ENCODE measurements at places on chromosomes 13 and 19.

- no peak for DNase-seq
Observed at GRCh38 chr19:41548954-41549688, 26.8 kb upstream of the CEACAM21 start.

- DNase-seq, result no peak
Observed at GRCh38 chr19:39982883-39983282, 11.9 kb downstream of the PSMC4 start.

DNA sequence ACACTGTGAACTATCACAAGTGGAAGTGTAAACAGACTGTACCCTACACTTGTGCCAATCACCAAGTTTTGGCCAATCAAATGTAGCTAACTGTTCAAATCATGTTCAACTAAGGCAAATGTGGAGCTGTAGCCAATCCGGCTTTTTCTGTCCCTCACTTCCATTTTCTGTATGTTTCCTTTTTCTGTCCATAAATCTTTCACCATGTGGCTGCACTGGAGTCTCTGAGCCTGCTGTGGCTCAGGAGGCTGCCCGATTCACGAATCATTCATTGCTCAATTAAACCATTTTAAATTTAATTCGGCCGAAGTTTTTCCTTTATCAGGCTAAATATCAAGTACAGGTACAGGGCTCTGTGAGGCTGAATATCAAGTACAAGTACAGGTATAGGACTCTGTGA is 216.5 kb downstream of the RFC3 start:
- DNase-seq, result no peak

- no peak for DNase-seq
Observed at GRCh38 chr13:48873081-48873480, 102.6 kb upstream of the FNDC3A start.

DNA sequence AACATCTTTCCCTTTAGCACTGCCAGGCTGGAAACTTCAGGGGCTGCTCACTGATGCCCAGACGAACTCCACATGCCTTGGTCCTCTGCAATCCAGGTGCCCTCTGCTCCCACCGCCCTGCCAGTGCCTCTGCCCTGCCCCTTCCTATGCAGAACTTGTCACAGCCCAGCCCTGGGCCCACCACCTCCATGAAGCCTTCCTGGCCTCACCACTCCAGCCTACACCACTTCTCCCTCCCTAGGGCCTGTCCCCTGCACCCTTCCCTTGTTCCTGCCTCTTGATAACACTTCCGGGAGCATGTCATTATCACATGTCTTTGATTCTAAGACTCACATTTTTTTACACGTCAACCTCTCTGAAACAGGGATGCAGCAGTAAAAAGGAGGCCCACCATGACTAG is 627.2 kb downstream of the UQCRFS1 start:
- no peak for DNase-seq

- DNase-seq, result no peak
Observed at GRCh38 chr19:21604951-21605476, 99.6 kb downstream of the ZNF429 start.

- no peak for DNase-seq
Observed at GRCh38 chr19:17973759-17974158, 6.9 kb downstream of the KCNN1 start.

GRCh38 chr19:28841531-28841930 is 371.4 kb downstream of the UQCRFS1 start:
- no peak for DNase-seq

DNA sequence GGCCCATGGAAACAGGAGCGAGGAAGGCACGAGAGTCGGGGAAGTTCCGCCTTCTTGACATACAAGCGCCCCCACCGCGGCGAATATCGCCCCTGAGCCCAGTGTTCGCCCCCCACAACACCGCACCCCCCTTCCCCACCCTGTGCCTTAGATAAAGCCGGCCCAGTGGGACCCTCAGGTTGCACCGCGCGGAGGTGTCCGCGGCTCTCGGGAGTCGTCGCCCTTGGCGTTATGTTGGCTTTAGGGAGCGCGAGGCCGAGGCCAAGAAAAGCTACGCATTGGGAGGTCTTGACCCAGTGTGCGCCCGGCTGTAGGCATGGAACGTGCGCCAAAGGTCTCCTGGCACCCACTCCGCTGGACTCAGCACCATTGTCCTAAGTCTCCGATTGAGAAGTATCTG is 603 bp upstream of the ZNF132 start:
- no peak for DNase-seq

GRCh38 chr13:112489199-112489598 is 98.8 kb downstream of the TUBGCP3 start:
- DNase-seq, result no peak

- no peak for DNase-seq
Observed at GRCh38 chr13:42970824-42971690, 21.0 kb downstream of the EPSTI1 start.

GRCh38 chr13:46149272-46150133 is 32.5 kb downstream of the LCP1 start:
- DNase-seq, result no peak

DNA sequence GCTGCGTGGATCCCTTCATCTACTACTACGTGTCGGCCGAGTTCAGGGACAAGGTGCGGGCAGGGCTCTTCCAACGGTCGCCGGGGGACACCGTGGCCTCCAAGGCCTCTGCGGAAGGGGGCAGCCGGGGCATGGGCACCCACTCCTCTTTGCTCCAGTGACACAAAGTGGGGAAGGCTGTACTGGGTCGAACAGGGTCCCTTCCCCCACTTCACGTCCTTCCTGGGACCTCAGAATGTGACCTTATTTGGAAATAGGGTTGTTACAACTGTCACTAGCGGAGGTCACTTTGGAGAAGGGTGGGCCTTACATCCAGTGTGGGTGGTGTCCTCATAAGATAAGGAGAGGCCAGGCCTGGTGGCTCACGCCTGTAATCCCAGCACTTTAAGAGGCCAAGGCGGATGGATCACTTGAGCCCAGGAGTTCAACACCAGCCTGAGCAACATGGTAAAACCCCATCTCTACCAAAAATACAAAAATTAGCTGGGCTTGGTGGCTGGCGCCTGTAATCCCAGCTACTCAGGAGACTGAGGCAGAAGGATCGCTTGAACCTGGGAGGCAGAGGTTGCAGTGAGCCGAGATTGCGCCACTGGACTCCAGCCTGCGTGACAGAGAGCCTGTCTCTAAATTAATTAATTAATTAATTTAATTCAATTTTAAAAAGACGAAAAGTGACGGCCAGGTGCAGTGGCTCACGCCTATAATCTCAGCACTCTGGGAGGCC is 1.8 kb downstream of the F2RL3 start:
- no peak for DNase-seq

DNA sequence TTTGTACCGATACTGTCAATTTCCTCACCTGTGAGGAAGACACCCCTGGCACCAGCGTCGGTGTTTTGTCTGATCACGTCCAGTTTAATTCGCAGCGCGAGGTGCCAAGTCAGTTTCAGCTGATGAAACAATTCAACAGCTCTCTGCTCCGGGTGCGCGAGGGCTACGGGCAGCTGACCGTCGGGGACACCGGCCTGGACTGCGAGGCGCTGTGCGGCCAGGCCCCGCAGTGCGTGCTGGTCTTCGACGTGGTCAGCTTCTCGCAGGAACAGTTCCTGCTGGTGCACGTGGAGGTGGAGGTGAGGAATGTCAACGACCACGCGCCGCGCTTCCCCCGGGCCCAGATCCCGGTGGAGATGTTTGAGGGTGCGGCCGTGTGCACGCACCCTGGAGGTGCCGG is 171.5 kb downstream of the OLFM4 start:
- DNase-seq, result no peak

DNA sequence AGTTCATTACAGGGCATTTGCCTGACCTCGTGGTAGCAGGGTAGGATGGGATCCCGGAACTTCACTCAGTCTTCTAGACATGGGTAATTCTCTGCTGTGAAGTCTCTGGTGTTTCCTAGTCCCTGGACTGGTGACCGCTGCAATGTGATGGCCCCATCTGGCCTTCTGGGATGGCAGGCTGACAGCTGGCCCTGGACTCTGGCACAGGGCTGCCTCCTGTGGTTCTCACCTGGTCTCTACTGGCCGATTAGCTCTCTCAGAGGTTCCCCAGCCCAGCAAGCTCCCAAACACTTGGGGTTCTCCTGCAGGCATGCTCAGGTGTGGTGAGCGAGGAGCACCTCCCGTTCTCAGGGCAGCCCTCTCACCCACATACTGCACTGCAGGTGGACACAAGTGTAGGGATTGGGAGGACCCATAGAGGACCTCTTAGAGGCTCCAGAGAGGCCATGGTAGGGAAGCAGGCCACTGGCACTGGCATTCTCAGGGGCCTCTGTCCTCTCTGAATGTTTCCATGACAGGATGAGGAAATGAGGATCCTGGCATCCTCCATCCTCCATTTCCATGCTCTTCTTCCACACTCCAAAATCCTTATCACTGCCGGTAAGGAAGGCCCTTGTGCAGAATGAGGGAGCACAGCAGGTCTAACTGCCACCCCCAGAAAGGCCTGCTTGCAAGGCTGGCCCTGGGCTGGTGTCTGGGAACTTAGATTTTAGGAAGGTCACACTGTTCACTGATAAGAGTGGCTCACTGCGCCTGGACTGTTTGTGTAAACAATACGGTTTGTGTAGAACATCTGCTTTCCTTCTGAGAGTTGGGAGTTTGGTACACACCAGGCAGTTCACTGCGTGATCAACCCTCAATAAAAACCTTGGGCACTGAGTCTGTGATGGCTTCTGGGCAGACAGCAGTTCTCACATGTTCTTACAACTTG is 31.5 kb upstream of the FARP1 start:
- DNase-seq, result no peak

- no peak for DNase-seq
Observed at GRCh38 chr13:28089065-28089464, 11.3 kb downstream of the FLT3 start.

DNA sequence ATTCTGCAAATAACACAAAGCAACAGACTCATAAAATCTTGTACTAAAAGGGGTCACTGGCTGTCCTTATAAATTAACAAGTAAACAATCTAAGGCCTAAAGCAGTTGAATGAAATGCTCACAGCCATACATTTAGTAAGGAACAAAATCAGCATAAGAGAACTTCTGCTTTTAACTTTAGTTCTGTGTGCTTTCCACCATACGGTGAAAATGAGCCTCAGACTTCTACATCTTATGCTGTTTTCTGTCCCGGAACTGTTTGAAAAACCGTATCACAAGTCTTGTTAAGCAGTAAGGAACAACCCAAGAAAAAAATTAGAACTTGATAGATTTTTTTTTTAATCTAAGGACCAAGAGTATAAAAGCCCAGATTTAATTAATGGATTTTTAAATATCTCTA is 549.1 kb upstream of the MIR17HG start:
- no peak for DNase-seq

DNA sequence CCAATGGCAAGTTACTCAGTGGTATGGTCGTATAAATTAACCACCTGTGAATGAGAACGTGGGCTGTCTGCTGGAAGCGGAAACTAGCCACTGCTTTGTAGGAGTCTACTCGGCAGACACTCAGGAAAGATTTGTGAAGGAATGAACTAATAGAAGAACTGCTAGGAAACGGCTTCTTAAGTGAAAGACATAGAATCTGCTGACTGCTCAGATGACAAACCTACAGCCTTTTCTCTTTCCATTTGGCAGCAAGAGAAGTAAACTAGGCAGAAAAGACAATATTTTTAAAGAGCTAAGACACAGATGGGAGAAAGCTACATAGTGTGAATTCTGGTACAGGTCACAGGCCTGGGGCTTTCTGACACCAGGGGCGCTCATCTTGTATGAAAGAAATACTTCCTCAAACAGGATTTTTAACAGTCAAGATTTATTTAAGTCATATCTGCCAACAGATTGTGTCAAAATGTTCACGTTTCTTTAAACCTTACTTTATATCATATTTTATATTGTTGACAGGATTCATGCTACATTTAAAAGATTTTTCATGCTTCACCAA is 78.4 kb downstream of the MIPEP start:
- no peak for DNase-seq

DNA sequence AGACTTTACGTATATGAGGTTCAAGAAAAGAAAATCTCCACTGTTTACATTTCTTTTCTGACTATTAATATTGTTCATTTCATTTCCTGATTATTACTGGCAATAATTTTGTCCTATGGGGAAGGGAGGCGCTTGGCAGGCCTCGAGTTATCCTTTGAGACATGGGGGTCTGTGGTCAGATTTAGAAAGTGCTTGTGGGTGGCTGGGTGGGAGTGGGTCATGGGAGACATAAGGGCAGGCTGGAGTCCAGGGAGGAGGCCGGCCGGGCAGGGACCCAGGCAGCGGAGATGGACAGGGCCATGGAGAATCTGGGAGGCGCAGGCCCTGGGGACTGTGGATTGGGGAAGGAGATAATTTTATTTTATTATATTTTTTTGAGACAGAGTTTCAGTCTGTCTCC is 40.1 kb downstream of the LTBP4 start:
- DNase-seq, result no peak

- DNase-seq, result no peak
Observed at GRCh38 chr13:36130193-36130551, 1.0 kb downstream of the DCLK1 start.
